ENCODE measurements at places on chromosomes 4 and X. TPM values are rescaled to one million over a fixed set of nuclear protein-coding genes. Genes with fewer than 3 reads are reported as not detected.

DNA sequence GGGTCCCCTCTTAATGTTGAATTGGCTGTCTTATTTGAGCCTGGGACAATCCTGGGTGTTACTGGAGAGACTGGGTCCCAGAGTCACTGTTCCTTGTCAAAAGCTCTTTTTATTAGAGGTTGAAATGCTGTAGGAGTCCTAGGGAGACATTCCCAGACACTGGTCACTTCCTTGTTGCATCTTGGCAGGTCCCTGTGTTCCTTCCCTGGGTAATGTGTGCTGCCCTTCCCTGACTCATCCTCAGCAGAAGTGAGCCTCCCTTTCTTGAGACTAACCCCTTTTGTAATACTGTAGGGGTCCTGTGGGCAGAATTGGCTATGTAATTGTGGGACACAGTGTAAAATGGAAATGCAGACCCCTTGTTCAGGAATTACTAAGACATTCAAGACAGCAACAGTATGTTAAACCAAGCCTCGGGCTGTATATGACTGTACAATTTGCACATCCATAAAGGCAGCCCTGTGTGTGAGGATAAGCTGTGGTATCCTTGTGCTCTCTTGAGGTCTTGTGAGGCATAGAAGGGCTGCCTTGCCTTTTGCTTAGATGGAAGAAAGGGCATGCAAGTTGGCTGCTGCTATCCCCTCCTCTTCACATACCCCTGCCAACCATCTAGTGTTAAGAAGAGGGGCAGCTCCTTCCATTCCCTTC, 53.5 kb downstream of the DCLK2 start:
- no peak overlapping the region for H3K27ac ChIP-seq
- DNase-seq = no peak
- H3K36me3 ChIP-seq = peaks cover 21% of the 10 kb centered on the region
- H3K4me1 ChIP-seq = peaks cover 32% of the 10 kb centered on the region
- no peaks in the 10 kb centered on the region for H3K27me3 ChIP-seq
- H3K4me3 ChIP-seq = no peak overlapping the region

DNA sequence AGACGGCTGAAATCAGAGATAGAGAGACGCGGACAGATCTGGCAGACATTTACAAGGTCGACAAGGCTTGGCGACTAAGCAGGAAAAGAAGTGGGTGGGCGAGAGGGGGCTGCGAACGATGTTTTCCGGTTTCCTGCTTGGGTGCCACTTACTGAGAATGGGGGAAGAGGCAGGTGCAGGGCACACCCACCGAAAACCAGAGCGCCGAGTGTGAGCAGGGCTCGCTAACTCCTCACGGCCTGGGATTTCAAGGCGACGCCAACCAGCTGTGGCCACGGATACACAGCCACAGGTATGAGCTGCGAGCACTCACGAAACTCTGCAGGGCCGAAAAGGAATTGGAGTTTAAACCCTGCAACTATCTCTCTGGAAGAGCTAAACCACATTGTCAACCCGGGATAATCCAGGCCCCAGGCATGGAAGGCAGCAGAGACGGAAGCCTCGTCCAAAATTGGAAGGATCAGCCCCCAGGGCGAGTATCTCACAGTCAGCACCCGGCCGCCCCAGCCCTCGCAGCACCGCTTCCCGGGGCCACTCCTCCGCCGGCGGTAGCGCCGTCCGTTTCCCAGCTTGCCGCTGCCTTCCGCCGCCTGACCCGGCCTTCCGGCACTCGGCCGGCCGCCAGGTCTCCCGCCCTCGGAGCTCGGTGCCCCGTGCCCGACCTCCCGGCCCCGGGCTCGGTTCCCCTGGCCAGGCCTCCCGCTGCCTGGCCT, 778 bp downstream of the CASP3 start:
- peaks cover 4% of the 10 kb centered on the region for H3K36me3 ChIP-seq
- peak overlapping the region; percentile 91 for H3K4me3 ChIP-seq
- peak; percentile 73 for DNase-seq

Gene CHRDL1
- 6.3 TPM for total RNA-seq

DNA sequence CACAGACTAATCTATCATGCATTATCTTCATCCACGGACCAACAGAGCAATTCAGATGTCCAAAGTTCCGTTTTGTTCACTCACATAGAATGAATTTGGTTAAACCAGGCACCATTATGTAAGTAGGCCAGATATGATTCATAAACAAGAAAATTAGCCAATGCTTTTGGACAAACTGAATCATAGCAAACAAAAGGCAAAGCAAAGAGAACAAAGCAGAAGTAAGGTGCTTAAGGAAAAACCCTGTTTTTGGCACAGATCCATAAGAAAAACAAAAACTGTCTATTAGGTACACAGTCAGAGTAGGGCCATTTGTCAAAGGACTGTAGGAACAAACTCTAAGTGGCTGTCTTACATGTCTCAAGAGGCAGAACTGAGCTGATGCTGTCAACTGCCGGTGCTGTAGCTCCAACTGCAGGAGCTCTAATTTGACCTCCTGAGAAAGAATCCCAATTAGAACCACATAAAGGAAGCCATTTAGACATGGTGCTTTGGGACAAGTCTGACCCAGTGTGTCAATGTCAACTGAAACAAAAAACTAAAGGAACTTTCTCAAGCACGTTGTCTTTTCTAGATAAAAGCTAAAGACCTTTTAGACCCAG, 146.7 kb downstream of the COL25A1 start:
- peak overlapping the region; percentile 89 for H3K27ac ChIP-seq
- H3K4me1 ChIP-seq = peaks cover 54% of the 10 kb centered on the region
- no peak for DNase-seq
- no peak overlapping the region for H3K4me3 ChIP-seq
- no peaks in the 10 kb centered on the region for H3K27me3 ChIP-seq
- H3K36me3 ChIP-seq = no peaks in the 10 kb centered on the region

GRCh38 chrX:118675326-118675965, 52.0 kb upstream of the IL13RA1 start:
- H3K27ac ChIP-seq = no peak overlapping the region
- peaks cover 16% of the 10 kb centered on the region for H3K36me3 ChIP-seq
- no peak for DNase-seq
- H3K4me3 ChIP-seq = no peak overlapping the region
- H3K4me1 ChIP-seq = no peaks in the 10 kb centered on the region
- no peaks in the 10 kb centered on the region for H3K27me3 ChIP-seq

Gene PLXNA3
- 128 TPM for total RNA-seq

GRCh38 chrX:142036116-142036515, 132.4 kb downstream of the MAGEC1 start:
- H3K27me3 ChIP-seq = no peaks in the 10 kb centered on the region
- no peak for DNase-seq
- no peak overlapping the region for H3K4me3 ChIP-seq
- H3K36me3 ChIP-seq = no peaks in the 10 kb centered on the region

DNA sequence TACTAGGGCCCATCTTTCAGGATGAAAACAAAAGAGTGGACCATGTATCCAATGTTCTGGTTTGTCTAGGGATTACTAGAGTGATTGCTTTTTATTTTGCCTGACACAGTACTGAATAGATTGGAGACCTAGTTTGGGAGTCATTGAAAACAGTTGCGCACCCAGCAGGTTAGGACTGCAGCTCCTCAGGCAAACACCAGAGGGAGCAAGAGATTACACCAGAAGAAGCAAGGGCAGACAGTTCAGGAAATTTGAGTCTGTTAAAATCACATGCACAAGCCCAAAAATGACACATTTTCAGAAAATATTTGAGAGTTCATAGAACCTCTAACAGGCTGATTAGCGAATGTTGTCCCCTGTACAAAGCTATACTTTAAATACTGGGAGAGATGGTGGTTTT, 55.6 kb downstream of the CYLC1 start:
- H3K4me1 ChIP-seq = no peaks in the 10 kb centered on the region
- H3K36me3 ChIP-seq = no peaks in the 10 kb centered on the region
- DNase-seq = no peak
- no peak overlapping the region for H3K4me3 ChIP-seq
- peaks cover 2% of the 10 kb centered on the region for H3K27me3 ChIP-seq
- H3K27ac ChIP-seq = no peak overlapping the region

Gene ANXA3
- total RNA-seq = 87.2 TPM

Data from mesothelial cell of epicardium (in vitro differentiated cells).